ENCODE measurements at places on chromosomes 3 and 15. TPM values are rescaled to one million over a fixed set of nuclear protein-coding genes. Genes with fewer than 3 reads are reported as not detected.

CPA3 gene
- not detected for total RNA-seq

GHSR gene
- total RNA-seq, result not detected

CASR gene
- total RNA-seq, result 0.19 TPM

CORO2B gene
- 0.19 TPM for total RNA-seq

REC114 gene
- not detected for total RNA-seq

HRG gene
- total RNA-seq, result not detected

STAB1 gene
- 0.14 TPM for total RNA-seq

IGSF10 gene
- not detected for total RNA-seq

SNAPC5 gene
- 23.4 TPM for total RNA-seq

C3orf85 gene
- not detected for total RNA-seq

ITGA11 gene
- total RNA-seq, result 0.56 TPM

LINGO1 gene
- not detected for total RNA-seq

MFGE8 gene
- 13.7 TPM for total RNA-seq

DZIP1L gene
- total RNA-seq, result not detected

UBAP1L gene
- total RNA-seq, result 2.4 TPM

All from activated CD4-positive, alpha-beta memory T cell treated with anti-CD3 and anti-CD28 coated beads for 36 hours (primary cell).